Activated CD4-positive, alpha-beta T cell treated with anti-CD3 and anti-CD28 coated beads, Interleukin-2, amount 50 U/mL, for 4 hours (primary cell): ENCODE measurements at places on chromosomes 1 and 21.

GRCh38 chr1:211781260-211781659, 49.3 kb downstream of the LPGAT1 start:
- DNase-seq: no peak

- no peak for DNase-seq
Observed at GRCh38 chr1:211327346-211327921, 801 bp downstream of the TRAF5 start.

DNA sequence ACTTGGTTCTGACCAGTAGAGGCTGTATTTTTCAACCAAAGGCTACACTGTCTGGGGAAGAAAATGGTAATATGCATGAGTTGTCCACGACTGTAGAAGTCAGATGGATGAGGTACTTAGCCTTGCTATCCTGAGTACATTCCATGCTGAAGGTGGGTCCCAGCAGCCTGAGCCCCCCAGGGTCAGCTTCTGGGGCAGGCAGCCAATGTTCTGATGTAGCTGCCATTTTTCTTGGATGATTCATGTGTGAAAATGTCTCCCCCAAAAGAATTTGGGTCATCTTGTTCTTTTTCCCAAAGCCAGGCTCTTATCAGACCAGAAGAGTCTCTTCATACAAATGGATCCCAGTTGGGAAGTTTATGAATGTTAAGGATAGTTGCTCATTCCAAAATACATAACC, 172.2 kb upstream of the UBE2U start:
- DNase-seq: no peak

DNA sequence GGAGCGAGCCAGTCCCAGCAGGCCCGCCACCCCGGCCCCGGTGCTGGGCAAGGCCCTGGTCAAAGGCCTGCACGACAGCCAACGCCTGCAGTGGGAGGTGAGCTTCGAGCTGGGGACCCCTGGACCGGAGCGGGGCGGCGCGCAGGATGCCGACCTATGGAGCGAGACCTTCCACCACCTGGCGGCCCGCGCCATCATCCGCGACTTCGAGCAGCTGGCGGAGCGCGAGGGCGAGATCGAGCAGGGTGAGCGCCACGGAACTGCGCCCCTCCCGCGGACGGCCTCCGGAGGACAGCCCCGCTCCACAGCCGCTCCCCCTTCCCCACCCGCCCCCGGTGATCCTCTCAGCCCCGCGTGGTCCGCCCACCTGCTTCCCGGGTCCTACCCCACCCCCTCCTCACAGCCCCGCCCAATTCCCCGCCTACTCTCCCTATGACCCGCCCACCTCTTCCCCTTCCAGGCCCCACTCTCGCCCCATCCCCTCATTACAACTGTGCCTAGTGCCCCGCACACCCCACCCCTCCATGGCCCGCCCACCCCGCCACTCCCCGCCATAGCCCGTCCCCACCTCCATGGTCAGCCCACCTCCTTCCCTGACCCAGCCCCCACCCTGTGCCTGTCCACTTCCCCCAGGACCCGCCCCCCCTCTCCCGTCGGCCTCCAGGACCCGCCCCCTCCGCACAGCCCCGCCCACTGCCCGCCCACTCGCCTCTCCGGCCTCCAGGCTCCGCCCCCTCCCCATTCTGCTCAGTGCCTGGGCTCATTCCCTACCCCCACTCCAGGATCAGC, 52.7 kb downstream of the VWA5B1 start:
- peak; percentile 35 for DNase-seq

DNA sequence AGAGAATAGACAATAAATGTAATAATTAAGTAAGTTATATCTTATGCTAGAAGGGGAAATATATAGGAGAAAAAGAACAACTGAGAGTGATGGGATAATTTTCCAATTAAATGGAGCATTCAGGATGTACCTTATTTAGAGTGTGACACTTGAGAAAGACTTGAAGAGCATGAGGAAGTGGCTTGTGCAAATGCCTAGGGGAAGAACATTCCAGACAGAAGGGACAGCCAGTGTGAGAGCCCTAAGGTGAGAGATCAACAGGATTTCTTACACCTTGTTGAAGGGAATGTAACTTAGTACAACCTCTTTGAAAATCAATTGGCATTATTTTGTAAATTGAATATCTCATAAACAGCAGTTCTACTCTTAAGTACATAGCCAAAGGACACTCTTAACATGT, 28.8 kb upstream of the TSPAN2 start:
- no peak for DNase-seq

DNA sequence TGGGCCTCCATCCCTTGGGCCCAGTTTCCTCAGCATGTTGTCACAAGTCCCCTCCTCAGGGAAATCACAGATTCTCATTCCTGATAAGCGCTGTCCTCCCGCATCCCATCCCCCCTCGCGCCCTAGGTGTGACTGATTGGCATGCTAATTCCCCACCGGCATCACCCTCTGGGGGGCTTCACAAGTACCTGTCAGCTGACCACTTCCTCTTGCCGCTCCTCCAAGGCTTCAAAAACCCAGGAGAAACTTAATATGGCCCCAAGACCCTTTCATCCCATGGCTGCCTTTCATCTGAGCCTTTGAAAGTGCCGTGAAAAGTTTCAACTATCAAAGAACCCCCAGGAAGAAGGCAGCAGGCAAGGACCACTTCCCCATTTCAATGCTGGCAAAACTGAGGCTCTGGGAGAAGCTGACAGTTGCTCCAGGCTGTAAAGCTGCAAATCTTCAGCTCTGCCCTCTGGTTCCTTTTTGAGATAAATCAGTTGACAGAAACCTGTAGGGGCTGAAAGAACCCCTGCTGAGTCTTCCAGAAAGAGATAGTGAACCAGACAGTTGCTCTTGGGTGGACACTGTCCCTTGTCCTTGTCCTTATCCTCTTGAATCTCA, 12.8 kb upstream of the MIXL1 start:
- no peak for DNase-seq

GRCh38 chr1:61388566-61388965, 306.2 kb downstream of the NFIA start:
- DNase-seq: no peak

GRCh38 chr1:167654975-167655575, 25.0 kb downstream of the RCSD1 start:
- DNase-seq: no peak

- DNase-seq: no peak
Observed at GRCh38 chr21:45208627-45208951, 79.1 kb downstream of the POFUT2 start.

DNA sequence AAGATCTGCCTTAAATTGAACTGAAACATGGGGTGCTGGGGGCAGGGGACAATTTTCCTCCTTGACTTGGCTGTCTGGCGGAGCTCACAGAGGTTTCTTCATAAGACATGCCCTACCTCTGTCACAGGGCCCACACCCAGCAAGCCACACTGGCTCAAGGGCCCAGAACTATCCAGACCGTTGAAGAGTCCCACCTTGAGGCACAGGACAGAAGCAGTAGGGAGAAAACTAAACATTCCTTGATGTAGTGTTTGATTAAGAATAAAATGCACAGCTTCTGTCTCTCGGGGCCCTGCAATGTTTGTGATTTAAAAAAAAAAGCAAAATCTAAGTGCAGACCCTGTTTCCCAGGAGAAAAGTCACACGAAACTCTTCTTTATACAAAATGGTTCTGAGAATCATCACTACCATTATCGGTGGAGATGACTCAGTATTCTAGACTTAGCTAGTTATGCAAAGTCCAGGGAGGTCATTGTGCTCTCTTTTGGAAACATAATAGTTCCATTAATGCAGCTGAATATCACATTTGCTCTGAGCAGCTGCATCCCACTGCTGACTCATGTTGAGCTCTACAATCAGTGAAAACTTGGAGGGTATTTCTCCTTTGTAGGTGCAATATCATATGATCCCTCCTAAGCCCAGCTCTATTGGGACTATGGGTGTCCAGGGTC, 53.6 kb upstream of the DIRAS3 start:
- DNase-seq: no peak

GRCh38 chr1:69263921-69264391, 303.8 kb upstream of the LRRC7 start:
- no peak for DNase-seq

DNA sequence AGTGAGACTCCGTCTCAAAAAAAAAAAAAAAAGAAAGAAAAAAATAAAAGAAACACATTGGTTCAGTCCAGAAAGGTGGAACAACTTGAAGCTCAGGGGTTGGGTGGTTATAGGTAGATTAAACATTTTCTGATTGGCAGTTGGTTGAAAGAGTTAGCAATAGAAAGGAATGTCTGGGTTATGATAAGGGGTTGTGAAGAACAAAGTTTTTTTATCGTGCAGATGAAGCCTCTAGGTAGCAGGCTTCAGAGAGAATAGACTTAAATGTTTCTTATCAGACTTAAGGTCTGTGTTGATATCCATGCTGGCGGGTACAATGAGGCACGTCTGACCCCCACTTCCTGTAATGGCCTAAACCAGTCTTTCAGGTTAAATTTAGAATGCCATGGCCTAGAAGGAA, 45.0 kb upstream of the PDE9A start:
- DNase-seq: no peak

DNA sequence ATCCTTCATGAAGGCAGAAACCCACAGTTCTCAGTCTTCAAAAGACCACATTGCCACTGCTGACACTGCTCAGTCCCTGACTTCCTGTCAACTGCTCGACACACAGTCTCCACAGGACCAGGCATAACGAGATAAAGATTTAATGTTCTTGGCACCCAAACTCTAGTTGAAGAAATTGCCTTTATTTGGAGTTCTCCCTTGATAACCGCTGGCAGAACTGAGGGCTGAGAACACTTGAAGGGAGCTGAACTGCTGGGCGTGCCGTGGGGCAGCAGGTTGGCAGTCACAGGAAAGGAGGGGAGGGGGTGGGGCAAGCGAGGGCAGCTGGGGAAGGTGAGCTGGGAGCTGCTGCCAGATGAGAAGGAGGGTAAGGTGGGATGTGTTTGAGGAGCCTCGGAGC, 15.9 kb downstream of the HENMT1 start:
- peak; percentile 18 for DNase-seq

DNA sequence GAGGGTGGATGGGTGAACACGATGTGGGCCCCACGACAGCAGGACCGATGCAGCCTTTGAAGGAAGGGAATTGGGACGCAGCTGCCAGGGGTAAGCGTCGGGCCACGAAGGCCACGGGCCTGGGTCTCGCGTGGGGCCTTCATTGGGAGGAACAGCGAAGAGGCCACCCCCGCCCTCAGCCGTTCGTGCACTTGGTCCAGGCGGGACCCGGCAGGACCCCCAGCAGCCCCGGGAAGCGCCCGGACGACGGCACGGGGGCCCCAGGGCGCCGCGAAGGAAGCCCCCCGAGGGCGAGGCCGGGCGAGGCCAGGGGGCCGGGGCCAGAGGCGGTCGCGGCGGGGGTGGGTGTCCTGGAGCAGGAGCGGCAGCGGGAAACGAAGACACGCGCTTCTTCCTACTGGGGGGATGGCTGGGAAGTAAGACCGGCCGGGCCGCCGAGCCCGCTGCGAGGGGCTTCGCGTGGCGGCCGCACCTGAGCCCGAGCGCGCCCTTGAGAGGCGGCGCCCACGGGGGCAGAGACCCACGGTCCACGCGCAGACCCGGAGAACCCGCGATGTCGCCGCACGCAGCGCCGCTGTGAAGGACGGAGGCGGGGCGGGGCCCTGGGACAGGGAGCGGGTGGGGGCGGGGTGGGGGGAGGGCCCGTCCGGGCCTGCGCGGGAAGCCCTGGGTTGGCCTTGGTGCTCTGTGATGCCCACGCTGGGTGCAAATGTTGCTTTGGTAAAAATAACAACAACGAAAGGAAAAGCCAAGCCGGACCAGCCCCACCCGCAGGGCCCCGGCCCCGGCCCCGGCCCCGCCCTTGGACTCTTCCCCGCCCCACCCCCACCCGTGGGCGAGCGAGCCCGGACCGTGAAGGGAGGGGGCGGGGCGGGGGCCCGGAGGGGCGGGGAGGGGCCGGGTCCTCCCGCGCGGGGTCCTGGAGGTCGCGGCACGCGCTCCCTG, 56.0 kb upstream of the ADARB1 start:
- DNase-seq: no peak

GRCh38 chr1:90325168-90325567, 330.3 kb downstream of the ZNF326 start:
- no peak for DNase-seq

- no peak for DNase-seq
Observed at GRCh38 chr1:81811757-81812371, 11.1 kb downstream of the ADGRL2 start.

DNA sequence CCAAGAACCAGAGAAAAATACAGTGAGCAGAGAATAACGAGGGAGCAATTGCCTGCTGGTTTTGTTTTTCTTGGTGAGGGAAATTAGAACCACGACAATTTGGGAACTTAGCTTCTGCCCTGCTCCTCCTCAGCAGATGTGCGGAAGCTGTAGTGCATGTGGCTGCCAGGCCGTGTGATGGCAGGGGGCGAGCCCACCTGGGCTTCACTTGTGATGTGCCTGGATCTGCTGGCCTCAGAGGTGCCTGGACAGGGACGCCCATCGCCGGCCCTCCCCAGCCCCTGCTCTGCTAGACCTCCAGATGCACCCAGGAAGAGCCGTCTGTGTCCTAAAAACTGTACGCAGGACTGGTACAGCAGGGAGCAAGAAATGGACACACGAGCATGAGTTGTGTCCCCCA, 28.5 kb upstream of the C1orf174 start:
- DNase-seq: no peak

DNA sequence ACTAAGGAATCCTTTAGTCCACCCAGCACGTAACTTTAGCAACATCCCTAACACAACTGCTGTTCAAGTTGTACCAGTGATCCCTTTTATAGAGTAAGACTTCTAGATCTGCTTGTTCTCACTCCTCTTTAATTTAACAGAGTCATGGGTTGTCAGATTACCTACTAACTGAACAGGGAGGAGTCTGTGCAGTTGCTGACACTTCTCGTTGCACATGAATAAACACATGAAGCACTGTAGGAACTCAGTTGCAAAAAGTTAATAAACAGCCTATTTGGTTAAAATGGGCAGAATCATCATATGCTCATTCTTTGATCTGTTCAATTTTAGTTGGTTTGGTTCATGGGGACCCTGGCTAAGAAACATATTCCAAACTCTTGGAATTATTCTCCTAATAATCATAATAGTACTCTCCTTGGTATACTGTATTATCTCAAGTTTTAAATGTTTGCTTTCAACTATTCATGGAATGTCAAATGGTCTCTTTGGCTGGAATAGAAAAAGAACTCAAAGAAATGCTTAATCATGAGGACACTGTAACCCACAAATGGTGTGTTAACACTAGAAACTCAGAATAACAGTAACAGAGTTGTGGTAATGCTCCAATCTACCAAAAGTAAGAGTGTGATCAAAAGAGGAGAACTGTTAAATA, 15.6 kb downstream of the PLPPR5 start:
- DNase-seq: no peak

- DNase-seq: no peak
Observed at GRCh38 chr1:208184966-208185654, 59.1 kb downstream of the PLXNA2 start.

GRCh38 chr1:147598621-147599361, 57.5 kb downstream of the BCL9 start:
- DNase-seq: peak; percentile 17

- DNase-seq: no peak
Observed at GRCh38 chr1:8283058-8283884, 34.6 kb upstream of the SLC45A1 start.

DNA sequence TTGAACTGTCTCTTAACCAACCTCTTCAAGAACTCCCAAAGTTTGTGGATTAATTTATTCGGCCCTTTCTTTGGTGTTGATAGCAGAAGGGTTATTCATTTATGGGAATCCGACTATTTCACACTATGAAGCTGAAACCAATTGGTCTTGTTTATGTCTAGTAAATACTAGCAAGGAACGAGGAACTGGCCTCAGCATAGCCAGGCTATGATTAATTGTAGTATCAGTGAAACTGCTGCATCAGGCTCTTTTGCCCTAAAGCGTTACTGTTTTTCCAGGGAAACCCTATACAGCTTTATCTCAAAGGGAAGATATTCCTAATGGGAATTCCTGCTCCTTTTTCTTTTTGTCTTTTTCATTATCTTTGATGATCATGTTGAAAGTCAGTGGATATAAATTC, 35.1 kb downstream of the CLEC20A start:
- no peak for DNase-seq

- DNase-seq: no peak
Observed at GRCh38 chr1:148161053-148161901, 9.2 kb upstream of the NBPF11 start.
